ENCODE measurements at places on chromosomes 5 and 9. TPM values are rescaled to one million over a fixed set of nuclear protein-coding genes. Genes with fewer than 3 reads are reported as not detected.

- H3K4me3 ChIP-seq = no peak overlapping the region
- DNase-seq = no peak
- H3K36me3 ChIP-seq = no peaks in the 10 kb centered on the region
- H3K4me1 ChIP-seq = no peaks in the 10 kb centered on the region
- no peak overlapping the region for H3K27ac ChIP-seq
- H3K27me3 ChIP-seq = no peaks in the 10 kb centered on the region
These were observed 21.6 kb downstream of the NEUROG1 start for GRCh38 chr5:135514116-135514515.

DNA sequence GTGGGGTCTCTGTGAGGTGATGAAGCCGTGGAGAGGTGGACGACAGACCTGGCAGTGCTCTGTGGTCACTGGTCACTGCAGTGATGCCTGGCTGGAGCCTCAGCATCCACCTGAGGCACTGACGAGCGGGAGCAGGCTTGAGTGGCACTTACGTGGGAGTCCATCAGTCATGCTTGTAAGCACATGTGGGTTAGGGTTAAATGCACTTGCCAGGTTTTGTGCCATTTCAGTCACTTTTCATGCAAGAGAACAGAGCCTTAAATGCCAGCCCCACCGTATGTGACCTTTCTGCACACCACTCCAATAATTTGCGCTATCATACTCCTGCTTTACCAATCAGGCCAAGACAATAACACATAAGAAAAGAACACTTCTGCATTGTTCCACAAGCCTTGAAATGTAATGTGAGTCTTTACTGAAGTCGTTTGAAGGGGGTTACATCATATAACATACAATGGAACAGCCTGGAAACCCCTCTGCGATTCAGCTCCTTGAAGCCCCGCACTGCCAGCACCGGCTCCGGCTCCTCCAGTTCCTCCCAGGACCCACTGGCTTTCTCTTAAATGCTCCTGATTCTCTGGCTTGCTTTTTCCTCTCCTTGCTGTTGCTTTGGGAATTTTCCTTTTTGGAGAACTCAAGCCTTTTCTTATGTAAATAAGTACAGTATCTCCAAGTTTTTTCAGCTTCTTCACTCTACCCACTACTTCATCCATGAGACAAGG is 59.4 kb upstream of the CTXN3 start:
- no peaks in the 10 kb centered on the region for H3K4me1 ChIP-seq
- no peak overlapping the region for H3K4me3 ChIP-seq
- no peak overlapping the region for H3K27ac ChIP-seq
- H3K27me3 ChIP-seq = no peaks in the 10 kb centered on the region
- DNase-seq = peak; percentile 16
- no peaks in the 10 kb centered on the region for H3K36me3 ChIP-seq

DNA sequence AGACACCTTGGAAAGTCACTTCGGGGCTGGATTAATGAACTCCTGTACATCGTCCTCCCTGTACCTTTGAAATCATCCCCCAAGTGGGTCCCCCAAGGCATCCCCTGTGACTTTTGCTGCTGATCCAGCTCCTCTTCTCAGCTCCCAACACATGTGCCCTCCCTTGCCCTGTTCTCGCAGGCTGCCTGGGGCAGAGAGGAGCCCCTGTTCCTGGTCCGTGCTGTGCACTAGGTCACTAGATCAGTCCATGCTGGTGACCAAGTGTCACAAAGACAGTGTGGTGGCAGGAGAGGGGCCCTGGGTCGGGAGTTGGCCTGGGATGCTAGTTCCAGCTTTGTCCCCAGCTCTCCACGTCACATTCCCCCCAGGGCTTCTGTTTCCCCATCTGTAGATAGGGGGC is 79.3 kb upstream of the BARHL1 start:
- no peaks in the 10 kb centered on the region for H3K36me3 ChIP-seq
- no peaks in the 10 kb centered on the region for H3K4me1 ChIP-seq
- H3K27ac ChIP-seq = no peak overlapping the region
- DNase-seq = no peak

GRCh38 chr5:59923465-59923864 is 29.9 kb upstream of the PDE4D start:
- no peaks in the 10 kb centered on the region for H3K36me3 ChIP-seq
- H3K4me3 ChIP-seq = no peak overlapping the region
- DNase-seq = no peak
- no peaks in the 10 kb centered on the region for H3K27me3 ChIP-seq
- H3K27ac ChIP-seq = no peak overlapping the region
- H3K4me1 ChIP-seq = no peaks in the 10 kb centered on the region

DNA sequence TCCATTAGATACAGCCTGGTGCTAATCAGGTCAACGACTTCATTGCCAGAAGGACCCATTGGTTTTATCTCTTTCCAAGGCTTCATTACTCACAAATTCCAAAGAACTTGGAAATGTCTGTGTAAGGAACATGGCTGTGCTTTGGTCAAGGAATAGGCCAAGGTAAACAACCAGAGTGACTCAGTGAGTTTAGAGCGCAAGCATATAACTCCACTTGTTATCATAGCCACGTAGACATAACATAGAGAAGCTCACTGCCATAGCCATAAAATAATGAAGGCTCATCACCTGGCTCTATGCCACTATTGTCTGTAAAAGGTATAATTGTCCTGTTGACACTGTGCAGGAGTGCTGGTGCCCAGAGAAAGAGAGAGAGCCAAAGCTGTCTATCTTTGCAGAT is 139.3 kb upstream of the PLCXD3 start:
- H3K27ac ChIP-seq = no peak overlapping the region
- no peaks in the 10 kb centered on the region for H3K27me3 ChIP-seq
- H3K4me3 ChIP-seq = no peak overlapping the region

DNA sequence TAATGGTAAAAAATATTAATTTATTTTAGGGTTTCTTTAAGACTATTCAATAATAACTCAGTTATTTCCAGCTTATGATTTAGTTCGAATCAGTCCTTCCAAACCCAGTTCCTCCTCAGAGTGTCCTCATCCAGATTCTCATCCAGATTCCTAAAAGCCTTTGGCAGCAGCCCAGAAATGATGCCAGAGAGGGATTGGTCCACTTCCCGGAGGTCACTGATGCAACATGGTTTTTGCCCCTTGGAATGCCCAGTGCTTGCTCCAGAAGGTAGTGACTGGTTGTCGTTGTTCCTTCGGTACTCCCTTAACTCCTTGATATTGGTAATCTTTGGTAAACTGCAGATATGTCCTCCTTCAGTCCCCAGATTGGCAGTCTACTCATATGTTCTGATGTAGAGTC is 493.1 kb upstream of the DMAC1 start:
- H3K4me1 ChIP-seq = no peaks in the 10 kb centered on the region
- H3K36me3 ChIP-seq = no peaks in the 10 kb centered on the region
- H3K27ac ChIP-seq = no peak overlapping the region
- no peak for DNase-seq

DNA sequence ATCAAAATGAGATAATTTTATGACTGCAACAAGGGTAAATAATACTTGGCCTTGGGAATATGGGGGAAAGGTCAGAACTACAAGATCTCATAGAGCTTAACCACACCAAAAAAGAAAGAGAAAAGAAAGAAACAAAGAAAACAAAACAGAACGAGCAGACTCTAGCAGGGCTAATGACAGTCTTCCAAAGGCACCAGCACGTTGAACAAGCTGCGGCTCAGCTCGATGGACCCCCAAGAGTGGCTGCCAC is 689 bp downstream of the AK3 start:
- H3K27me3 ChIP-seq = no peaks in the 10 kb centered on the region
- H3K36me3 ChIP-seq = no peaks in the 10 kb centered on the region
- peak overlapping the region; percentile 98 for H3K27ac ChIP-seq
- DNase-seq = no peak

Gene CORO2A
- 13.2 TPM for total RNA-seq

Measured in upper lobe of left lung (tissue), 6 donors.